HCT116 (cell line): ENCODE measurements at places on chromosomes 2 and 18. TPM values are rescaled to one million over a fixed set of nuclear protein-coding genes. Genes with fewer than 3 reads are reported as not detected.
A peak's percentile ranks its signal among the peaks of the same experiment; 100 is the strongest.

Gene CPLX4
- not detected for total RNA-seq

Gene SLC5A7
- not detected for total RNA-seq

Gene TWIST2
- total RNA-seq: not detected

GRCh38 chr18:49609256-49610021 lies 47.6 kb downstream of the LIPG start:
- no peak overlapping the region for H3K4me3 ChIP-seq
- 0 out of 2 replicates have a peak, but pooled peaks cover 4% of the 10 kb centered on the region for H3K27me3 ChIP-seq
- DNase-seq: peak; percentile 6
- H3K27ac ChIP-seq: no peak overlapping the region

- H3K27me3 ChIP-seq: peaks cover 15% of the 10 kb centered on the region
- no peak overlapping the region for H3K27ac ChIP-seq
- H3K4me3 ChIP-seq: no peak overlapping the region
- H3K4me1 ChIP-seq: no peaks in the 10 kb centered on the region
- no peak for DNase-seq
Observed at GRCh38 chr18:10051877-10052631, 138.2 kb downstream of the VAPA start.
